ENCODE measurements at places on chromosomes 4 and X.

- DNase-seq: no peak
Observed at GRCh38 chr4:165355900-165356300, 22.9 kb upstream of the CPE start.

GRCh38 chr4:115918149-115918548, 804.7 kb upstream of the NDST4 start:
- DNase-seq: no peak

DNA sequence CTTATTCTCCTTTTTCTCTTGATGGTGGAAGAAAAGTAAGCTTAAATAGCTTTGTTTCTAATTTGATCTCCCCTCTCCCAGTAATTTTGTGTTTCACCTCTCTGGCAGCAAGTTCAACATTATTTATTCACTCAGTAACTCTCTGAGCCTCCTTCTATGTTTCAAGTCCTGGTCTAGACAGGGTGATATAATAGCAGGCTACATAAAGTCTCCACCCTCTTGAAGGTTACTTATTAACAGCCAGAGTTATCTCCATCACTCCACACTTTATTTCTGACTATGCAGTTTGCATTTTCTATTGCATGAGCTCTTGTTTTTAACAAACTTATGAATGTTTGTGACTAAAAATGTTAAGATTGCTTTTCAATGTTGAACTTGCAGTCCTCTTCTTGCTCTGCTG, 17.8 kb upstream of the ANOS1 start:
- no peak for DNase-seq

GRCh38 chr4:87461281-87461700, 38.9 kb downstream of the NUDT9 start:
- DNase-seq: no peak

GRCh38 chr4:1451106-1451751, 45.0 kb upstream of the NKX1-1 start:
- peak; percentile 33 for DNase-seq

DNA sequence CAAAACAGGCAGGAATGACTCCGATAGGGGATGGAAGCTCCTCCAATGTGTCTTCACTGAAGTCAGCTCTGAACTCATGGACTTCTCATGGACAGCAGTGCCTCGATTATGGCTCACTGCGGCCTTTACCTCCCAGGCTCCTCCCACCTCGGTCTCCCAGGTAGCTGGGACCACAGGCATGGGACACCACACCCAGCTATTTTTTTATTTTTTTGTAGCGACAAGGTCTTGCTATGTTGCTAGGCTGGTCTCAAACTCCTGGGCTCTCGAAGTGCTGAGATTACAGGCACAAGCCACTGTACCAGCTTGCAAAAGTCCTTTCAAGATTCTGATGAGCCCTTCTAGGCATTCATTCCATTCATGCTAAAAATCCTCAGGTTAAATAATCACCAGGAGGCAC, 181.5 kb downstream of the NSUN7 start:
- DNase-seq: no peak

- no peak for DNase-seq
Observed at GRCh38 chr4:153409924-153410501, 56.1 kb upstream of the TMEM131L start.

- no peak for DNase-seq
Observed at GRCh38 chr4:25180524-25181131, 20.4 kb upstream of the SEPSECS start.

DNA sequence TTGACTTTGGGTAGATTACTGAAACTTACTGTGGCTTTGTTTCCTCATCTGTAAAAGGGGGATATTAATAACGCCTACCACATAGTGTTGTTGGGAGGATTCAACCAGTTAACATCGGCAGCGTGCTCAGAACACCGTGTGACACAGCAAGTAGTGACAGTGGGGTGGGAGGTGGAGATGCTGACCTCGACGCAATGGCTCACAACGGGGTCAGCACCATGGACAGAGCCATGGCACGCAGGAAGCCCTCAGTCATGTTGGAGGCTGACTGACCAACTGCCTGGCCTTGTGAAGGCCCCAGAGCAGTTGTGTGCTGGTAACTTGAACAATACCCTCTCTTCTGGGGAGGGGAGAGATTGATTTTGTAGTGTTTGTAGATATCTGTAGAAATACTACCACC, 93.2 kb downstream of the WFS1 start:
- DNase-seq: no peak

- peak; percentile 61 for DNase-seq
Observed at GRCh38 chr4:86935853-86936733, 1.3 kb downstream of the AFF1 start.

- no peak for DNase-seq
Observed at GRCh38 chrX:78922754-78923153, 22.4 kb upstream of the P2RY10 start.

All from lower lobe of right lung (tissue), 2 donors.